HAP-1 (cell line): ENCODE measurements at places on chromosomes 12 and 14.

GRCh38 chr14:57245941-57246340 lies 22.8 kb downstream of the EXOC5 start:
- no peak for DNase-seq

DNA sequence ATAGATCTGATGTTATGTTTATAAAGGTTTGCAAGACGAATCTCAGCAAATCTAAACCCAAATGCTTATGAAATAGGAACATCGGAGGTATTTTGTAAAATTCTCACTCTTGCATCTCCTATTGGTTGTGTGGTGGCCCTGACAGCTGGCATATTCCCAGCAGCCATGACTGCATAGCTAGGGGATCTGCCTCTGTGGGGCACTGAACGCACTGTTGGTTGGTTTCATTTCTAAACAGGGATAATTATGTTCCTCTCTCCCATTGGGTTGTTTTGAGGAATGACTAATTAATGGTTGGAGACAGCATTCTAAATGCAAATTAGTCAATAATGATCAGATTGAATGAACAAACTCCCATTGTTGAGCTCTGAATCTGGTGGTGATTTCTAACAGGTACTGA lies 2.7 kb upstream of the BEST3 start:
- DNase-seq = no peak

DNA sequence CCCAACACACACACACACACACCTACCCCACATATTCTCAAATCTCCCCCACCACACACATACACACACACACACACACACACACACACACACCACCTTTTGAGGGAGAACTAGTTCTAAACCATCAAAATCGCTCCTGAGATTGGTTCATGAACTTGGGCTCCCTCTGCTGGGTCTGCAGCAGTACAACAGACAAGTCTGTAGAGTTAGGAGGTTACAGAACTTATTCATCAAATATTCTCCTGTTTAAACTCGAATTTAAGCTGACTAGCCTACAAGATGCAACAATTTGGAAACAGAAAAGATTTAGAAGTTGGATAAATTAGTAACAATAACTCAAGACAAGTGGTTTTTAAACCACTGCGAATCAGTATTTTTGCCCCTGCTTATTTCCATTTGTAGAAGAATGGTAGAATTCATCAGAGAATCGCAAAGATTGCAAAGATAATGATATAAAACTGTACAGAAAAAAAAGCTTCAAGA lies 136.4 kb upstream of the USP15 start:
- DNase-seq = peak; percentile 54

GRCh38 chr14:105617201-105617777 lies 90.9 kb downstream of the TMEM121 start:
- no peak for DNase-seq

GRCh38 chr12:69935651-69936100 lies 110.6 kb downstream of the MYRFL start:
- no peak for DNase-seq

DNA sequence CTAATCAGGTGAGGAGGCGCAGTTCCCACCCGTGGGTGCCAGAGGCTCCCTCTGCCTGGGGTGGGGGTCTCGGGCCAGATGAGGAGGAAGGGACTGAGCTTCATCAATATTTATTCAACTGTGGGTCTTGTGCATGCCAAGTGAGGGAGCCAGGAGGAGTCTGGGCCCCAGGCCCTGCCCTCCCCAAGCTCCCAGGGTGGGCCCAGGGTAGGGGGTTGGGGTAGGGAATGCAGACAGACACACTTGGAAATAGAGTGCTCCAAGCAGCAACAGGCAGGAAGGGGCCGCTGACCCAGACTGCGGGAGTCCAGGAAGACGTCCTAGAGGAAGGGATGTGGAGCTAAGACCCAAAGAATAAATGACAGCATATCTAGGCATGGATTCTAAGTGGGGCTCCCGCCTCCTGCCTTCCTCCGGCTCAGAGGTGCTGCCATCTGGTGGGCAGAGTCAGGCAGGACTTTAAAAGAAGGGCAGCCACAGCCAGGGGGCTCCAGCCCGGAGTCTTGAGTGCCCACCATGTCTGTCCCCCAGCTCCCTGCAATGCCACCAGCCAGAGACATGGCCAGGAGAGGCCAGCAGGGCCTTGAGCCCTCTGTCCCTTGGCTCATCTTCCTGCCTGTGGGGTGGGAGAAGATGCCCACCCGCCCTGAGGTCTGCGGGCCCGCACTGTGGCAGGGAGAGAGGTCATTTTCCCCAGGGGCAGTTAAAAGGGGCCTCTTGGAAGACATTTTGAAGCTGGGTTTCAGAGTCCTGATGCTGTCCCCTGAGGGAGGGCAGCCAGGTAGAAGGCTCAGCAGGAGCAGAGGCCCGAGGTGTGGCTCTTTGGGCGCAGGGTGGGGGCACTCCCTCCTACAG lies 70.1 kb downstream of the PHETA1 start:
- DNase-seq = peak; percentile 82

DNA sequence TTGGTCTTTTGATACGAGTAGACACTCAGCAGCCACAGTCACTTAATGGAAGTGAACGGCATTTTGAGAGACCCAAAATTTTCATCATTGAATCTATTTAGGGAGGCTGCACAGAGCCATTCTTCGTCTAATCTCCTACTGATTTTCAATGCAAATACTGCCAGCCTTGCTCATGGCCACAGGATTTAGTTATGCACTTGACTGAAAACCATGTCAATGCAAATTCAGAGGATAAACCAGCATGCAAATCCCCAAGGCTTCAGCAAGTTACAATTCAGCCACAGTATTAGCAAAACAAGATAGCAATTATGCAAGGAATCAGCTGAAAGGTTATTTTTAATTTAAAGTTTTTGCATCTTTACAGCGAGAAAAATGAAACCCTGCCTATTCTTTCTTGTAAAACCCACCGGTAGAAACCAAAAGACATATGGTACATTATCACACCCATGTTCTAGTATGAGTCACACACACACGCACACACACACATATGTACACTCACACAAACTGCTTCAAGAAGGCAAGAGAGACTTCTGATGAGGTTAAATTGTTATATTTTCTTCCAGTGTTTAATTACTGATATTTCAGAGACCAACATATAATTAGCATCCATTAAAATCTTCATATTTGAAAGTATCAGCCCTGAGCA lies 985.3 kb upstream of the FLRT2 start:
- DNase-seq = peak; percentile 66

GRCh38 chr12:31228811-31229792 lies 96.8 kb downstream of the SINHCAF start:
- no peak for DNase-seq

- no peak for DNase-seq
Measured at GRCh38 chr14:101426466-101426865, 134.8 kb upstream of the DIO3 start.

DNA sequence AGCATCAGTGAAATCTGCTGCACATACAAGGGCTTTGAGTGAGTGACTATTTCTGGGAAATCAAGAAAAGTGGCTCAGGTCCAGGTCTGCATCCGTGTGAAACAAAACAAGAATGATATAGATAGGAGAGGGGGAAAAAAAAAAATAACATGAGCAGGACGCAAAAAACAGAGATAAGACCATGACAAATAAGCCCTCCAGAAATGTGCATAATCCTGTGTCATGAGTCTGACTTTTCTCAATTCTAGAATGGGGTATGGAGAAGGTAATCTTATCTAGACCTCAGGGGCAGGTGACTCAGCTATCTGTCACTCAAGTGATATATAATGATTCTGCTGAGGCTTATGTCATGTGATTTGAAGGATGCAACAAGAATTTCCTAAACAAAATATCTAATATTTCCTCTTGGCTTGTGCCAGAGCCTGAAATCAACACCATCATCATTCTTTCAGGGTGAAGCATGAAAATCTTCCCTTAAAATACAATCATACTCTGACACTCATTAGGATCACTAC lies 250.0 kb downstream of the PHLDA1 start:
- no peak for DNase-seq

- peak; percentile 26 for DNase-seq
Measured at GRCh38 chr12:124994437-124994975, 1.1 kb downstream of the BRI3BP start.

DNA sequence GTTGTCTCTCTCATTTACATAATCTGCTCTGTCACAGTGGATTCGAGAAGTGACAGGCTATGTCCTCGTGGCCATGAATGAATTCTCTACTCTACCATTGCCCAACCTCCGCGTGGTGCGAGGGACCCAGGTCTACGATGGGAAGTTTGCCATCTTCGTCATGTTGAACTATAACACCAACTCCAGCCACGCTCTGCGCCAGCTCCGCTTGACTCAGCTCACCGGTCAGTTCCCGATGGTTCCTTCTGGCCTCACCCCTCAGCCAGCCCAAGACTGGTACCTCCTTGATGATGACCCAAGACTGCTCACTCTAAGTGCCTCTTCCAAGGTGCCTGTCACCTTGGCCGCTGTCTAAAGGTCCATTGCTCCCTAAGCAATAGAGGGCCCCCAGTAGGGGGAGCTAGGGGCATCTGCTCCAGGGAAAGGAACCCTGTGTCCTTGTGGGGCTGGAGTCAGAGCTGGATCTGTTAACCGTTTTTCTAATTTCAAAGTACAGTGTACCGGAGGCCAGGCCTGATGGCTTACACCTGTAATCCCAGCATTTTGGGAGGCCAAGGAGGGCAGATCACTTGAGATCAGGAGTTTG lies 5.1 kb downstream of the ERBB3 start:
- DNase-seq = peak; percentile 23

DNA sequence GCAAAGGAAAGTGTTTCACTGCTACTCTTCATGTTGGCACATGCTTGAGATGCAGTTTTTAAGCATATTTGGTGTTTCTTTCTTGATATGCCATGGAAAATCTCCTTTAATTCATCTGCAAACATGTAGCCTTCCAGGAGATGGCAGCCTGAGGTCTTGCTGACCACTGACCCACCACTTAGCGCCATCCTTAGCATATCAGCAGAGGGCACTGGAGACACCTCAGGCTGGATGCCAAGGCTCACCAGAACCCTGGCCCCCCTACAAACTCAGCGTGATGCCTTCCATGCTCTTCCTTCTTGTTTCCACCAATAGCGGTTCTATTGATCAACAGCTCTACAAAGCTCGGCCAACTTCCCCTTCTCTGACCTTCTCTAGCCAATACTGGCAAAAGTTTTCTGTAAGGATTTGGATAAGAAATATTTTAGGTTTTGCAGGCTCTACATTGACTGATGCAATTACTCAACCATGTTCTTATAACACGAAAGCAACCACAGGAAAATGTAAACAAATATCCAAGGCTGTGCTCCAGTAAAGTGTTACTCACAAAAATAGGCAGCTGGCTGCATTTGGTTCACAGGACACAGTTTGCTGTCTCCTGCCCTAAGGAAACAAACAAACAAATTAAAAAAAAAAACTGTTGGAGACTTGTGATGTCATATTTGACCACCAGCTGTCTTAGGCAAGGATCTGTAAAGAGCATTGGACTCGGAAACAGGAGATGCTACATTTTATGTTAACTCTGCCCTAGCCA lies 209.7 kb downstream of the SLC15A4 start:
- no peak for DNase-seq

- no peak for DNase-seq
Measured at GRCh38 chr14:105094193-105094907, 29.1 kb upstream of the GPR132 start.

- no peak for DNase-seq
Measured at GRCh38 chr14:68886109-68886434, 93.0 kb downstream of the ACTN1 start.
